Hepatocyte (in vitro differentiated cells): ENCODE measurements at places on chromosomes 7 and 10. TPM values are rescaled to one million over a fixed set of nuclear protein-coding genes. Genes with fewer than 3 reads are reported as not detected.

Gene ADAM12
- total RNA-seq, result 8.1 and 11.3 TPM in 2 replicates

Gene HDAC9
- total RNA-seq, result 6.7 and 9.4 TPM in 2 replicates

Gene FIS1
- total RNA-seq, result 131 and 150 TPM in 2 replicates

Gene COX15
- 30.5 and 42.0 TPM in 2 replicates for total RNA-seq

Gene SFXN3
- 92.4 and 102 TPM in 2 replicates for total RNA-seq

Gene NPSR1
- not detected in 2 replicates for total RNA-seq

Gene SLC13A1
- total RNA-seq, result 0.07 and 0.28 TPM in 2 replicates

Gene ASB10
- not detected in 2 replicates for total RNA-seq

- H3K4me1 ChIP-seq, result no peaks in the 10 kb centered on the region
- DNase-seq, result no peak
- H3K27ac ChIP-seq, result no peak overlapping the region
Measured at GRCh38 chr7:750111-750905, 23.2 kb upstream of the PRKAR1B start.

DNA sequence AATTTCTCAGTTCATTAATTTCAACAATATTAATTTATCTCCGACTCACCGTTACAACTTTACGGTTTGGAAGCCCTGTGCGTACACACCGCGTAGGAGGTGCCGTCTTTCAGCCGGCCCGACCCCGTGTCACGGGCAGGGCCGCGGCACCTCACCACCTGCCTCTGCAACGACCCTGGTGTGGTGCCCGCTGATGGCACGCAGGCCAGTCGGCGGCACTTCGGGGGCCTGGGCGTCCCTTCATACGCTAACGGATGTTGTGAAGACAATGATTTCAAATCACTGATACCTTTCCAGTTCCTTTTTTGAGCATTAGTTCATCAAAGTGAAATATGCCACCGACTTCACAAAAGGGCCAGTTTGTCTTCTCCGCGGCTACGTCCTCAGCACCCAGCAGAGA, 125.3 kb downstream of the EBF3 start:
- no peak for DNase-seq
- H3K4me1 ChIP-seq, result peaks cover 2% of the 10 kb centered on the region
- H3K27me3 ChIP-seq, result no peaks in the 10 kb centered on the region
- no peaks in the 10 kb centered on the region for H3K36me3 ChIP-seq
- no peak overlapping the region for H3K4me3 ChIP-seq
- H3K27ac ChIP-seq, result no peak overlapping the region

GRCh38 chr7:68733219-68734153, 864.8 kb upstream of the AUTS2 start:
- no peaks in the 10 kb centered on the region for H3K27me3 ChIP-seq
- no peak overlapping the region for H3K4me3 ChIP-seq
- H3K36me3 ChIP-seq, result no peaks in the 10 kb centered on the region
- peaks cover 7% of the 10 kb centered on the region for H3K4me1 ChIP-seq
- no peak overlapping the region for H3K27ac ChIP-seq

DNA sequence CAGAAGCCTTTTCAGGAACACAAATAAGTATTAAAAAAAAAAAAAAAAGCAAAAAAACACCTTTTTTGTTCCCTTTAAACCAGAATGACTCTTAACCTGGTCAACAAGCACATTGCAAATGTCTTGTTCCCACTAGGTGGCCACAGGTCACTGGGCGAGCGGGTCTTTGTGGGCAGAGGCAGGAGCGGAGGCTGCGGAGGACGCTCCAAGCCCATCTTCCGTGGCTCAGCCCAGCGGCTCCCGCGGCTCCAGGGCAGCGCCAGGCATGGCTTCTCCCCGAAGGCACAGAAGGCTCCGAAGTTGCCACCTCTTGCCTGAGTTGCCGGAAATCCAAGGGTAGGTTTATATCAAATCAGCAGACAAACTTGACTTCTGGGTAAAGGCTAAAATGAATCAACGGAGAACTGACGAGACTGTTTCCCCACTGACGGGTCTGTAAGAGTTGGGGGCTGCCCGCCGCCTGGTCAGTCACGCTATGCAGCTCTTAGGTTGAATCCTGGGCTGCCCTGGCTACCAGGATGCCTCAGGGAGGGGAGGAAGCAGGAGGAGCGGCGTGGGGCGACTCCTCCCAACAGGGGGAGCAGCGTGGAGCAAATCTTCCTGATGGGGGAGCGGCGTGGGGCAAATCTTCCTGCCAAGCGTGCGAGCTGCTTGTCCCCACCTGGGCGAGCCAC, 144.5 kb downstream of the PTPRN2 start:
- no peak overlapping the region for H3K27ac ChIP-seq
- DNase-seq, result no peak
- H3K4me1 ChIP-seq, result no peaks in the 10 kb centered on the region
- H3K4me3 ChIP-seq, result no peak overlapping the region
- no peaks in the 10 kb centered on the region for H3K27me3 ChIP-seq

- no peak overlapping the region for H3K4me3 ChIP-seq
- H3K27me3 ChIP-seq, result no peaks in the 10 kb centered on the region
Measured at GRCh38 chr10:51272555-51272954, 198.3 kb downstream of the PRKG1 start.

DNA sequence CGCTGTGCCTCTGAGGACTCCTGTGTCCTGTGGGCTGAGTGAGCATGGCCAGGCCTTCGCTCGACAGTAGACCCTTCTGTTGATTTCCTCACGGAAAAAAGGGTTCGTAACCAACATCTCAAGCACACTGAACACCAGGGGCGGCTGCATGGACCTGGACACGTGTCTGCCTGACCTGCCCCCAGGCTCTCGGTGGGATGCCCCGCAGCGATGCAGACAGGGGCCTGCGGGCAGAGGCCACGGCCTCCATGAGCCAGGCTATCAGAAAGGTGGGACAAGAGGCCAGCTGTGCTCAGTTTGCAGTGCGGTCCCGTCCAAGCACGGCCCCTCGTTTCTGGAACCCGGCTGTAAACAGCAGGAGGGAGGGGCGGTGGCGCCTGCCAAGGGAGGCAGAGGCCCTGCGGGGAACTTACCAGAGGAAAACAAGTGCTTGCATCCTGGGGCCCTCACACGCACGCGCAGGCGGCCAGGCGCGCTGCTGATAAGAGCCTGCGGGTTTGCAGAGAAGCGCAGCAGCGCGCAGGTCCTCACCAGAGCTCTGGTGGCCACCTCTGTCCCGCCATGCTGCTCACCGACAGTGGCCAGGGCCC, 10.6 kb downstream of the GPR146 start:
- H3K27me3 ChIP-seq, result no peaks in the 10 kb centered on the region
- H3K4me1 ChIP-seq, result peaks cover 5% of the 10 kb centered on the region
- peak; percentile 50 for DNase-seq

- no peaks in the 10 kb centered on the region for H3K27me3 ChIP-seq
- no peaks in the 10 kb centered on the region for H3K4me1 ChIP-seq
- no peak for DNase-seq
- H3K36me3 ChIP-seq, result no peaks in the 10 kb centered on the region
Measured at GRCh38 chr10:116670706-116671105, 50.0 kb downstream of the PNLIPRP2 start.

GRCh38 chr7:157564517-157565177, 227.8 kb downstream of the DNAJB6 start:
- no peak for DNase-seq
- H3K4me1 ChIP-seq, result no peaks in the 10 kb centered on the region
- H3K27ac ChIP-seq, result no peak overlapping the region
- H3K36me3 ChIP-seq, result no peaks in the 10 kb centered on the region
- no peak overlapping the region for H3K4me3 ChIP-seq
- no peaks in the 10 kb centered on the region for H3K27me3 ChIP-seq

- no peaks in the 10 kb centered on the region for H3K36me3 ChIP-seq
- no peaks in the 10 kb centered on the region for H3K4me1 ChIP-seq
- no peak overlapping the region for H3K4me3 ChIP-seq
- no peaks in the 10 kb centered on the region for H3K27me3 ChIP-seq
- DNase-seq, result peak; percentile 40
Measured at GRCh38 chr10:132506711-132507408, 30.7 kb upstream of the INPP5A start.

DNA sequence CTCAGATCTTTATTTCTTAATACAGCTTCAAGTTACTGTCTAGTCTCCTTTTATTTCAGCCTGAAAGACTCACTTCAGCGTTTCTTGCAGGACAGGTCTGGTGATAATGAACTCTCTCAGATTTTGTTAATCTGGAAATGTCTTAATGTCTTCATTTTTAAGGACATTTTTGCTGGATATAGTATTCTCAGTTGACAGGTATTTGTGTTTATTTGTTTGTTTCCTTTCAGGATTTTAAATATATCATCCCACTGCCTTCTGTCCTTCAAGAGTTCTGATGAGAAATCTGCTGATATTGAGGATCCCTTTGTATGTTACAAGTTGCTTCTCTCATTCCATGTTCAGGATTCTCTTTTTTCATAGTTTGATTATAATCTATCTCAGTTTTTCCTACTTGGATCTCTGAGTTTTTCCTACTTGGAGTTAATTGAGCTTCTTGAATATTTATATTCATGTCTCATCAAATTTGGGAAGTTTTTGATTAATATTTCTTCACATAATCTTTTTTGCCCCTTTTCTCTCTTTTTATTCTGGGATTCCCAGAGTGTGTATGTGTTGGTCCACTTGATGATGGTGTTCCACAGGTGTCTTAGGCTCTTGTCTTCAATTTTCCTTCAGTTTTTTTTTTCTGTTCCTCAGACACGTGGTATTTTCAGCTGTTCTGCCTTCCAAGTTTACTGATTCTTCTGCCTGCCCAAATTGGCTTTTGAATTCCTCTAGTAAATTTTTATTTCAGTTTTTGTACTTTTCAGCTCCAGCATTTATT, 49.9 kb downstream of the PTEN start:
- no peak overlapping the region for H3K4me3 ChIP-seq
- DNase-seq, result no peak
- H3K36me3 ChIP-seq, result no peaks in the 10 kb centered on the region
- H3K27ac ChIP-seq, result no peak overlapping the region
- no peaks in the 10 kb centered on the region for H3K27me3 ChIP-seq

GRCh38 chr7:71753236-71753635, 621.3 kb downstream of the GALNT17 start:
- H3K36me3 ChIP-seq, result no peaks in the 10 kb centered on the region
- no peaks in the 10 kb centered on the region for H3K4me1 ChIP-seq
